ENCODE measurements at places on chromosomes 1 and 21. TPM values are rescaled to one million over a fixed set of nuclear protein-coding genes. Genes with fewer than 3 reads are reported as not detected.
A peak's percentile ranks its signal among the peaks of the same experiment; 100 is the strongest.

TPTE gene
- polyA plus RNA-seq, result not detected

GRCh38 chr1:101065575-101065974 lies 40.0 kb upstream of the DPH5 start:
- no peaks in the 10 kb centered on the region for H3K27me3 ChIP-seq
- no peak for DNase-seq
- peaks cover 4% of the 10 kb centered on the region for H3K4me1 ChIP-seq

GRCh38 chr1:25697435-25698217 lies 81.0 kb downstream of the MAN1C1 start:
- no peak overlapping the region for H3K27ac ChIP-seq
- H3K27me3 ChIP-seq, result no peaks in the 10 kb centered on the region
- H3K36me3 ChIP-seq, result no peaks in the 10 kb centered on the region
- peaks cover 27% of the 10 kb centered on the region for H3K4me1 ChIP-seq
- no peak for DNase-seq

DNA sequence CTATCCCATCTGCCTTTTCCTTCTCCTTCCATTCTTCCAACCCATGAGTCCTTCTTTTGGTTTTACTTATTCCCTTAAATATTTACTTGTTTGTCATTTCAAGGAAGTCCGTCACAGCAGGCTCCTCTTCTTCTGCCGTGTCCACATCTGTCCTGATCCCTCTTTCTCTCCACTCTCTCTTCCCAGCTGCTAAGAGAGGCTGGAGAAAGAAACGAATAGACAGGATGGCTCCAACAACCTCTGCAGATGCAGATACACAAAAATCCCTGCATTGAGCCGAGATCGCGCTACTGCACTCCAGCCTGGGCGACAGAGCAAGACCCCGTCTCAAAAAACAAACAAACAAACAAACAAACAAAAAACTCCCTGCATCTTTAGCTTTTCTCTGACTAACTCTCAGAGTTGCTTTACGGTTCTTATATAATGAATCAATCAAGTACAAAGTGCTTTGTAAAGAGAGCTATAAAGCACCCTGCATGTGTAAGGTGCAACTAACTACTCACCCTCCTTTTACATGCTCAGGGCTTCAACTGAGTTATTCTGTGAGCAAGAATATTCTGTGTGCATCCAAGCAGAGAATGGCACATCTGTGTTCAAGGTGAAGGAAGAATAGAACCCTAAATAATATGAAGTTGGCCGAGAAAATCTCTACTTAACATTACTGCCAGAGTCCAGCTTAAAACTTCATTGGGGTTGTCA lies 3.8 kb upstream of the SAMD13 start:
- peaks cover 5% of the 10 kb centered on the region for H3K4me1 ChIP-seq
- H3K4me3 ChIP-seq, result peak overlapping the region; percentile 90
- H3K36me3 ChIP-seq, result no peaks in the 10 kb centered on the region
- H3K27ac ChIP-seq, result no peak overlapping the region
- no peaks in the 10 kb centered on the region for H3K27me3 ChIP-seq
